ENCODE measurements at places on chromosomes 3 and 15.

- DNase-seq, result no peak
Measured at GRCh38 chr3:126927846-126928245, 55.1 kb upstream of the PLXNA1 start.

DNA sequence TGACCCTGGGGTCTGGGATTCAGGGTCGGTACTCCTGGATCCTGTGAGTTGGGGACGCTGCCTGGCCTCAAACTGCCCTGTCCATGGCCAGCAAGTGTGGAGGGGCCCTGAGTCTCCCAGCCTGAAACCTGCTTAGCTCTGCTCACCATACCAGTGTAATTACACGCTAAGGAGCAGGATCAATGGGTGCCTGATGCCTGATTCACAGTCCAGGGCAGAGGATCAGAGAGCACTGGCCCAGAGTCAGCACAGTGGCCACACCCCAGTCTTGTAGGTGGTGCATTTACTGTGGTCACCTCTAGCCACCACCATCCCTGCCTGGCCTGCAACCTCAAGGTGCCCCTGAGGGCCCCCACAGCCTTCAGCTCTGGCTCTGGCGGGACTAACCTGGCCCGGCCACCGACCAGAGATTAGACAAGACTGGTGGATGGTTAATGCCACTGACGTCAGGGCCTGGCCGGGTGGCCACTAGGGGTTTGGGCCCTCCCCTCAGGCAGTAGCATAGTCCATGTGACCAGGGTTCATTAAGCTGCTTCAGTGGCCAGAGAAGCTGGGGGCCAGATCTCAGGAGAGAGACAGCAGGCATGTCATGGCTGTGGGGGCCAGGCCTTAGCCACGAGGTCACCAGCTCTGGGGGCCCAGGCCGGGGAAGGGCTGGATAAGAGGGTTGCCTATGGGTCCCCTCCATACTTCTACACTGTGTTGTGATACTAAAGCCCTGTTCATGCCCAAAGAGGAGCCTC is 3.3 kb upstream of the SLC38A3 start:
- no peak for DNase-seq

- peak; percentile 81 for DNase-seq
Measured at GRCh38 chr15:90063770-90064247, 38.5 kb downstream of the IDH2 start.

DNA sequence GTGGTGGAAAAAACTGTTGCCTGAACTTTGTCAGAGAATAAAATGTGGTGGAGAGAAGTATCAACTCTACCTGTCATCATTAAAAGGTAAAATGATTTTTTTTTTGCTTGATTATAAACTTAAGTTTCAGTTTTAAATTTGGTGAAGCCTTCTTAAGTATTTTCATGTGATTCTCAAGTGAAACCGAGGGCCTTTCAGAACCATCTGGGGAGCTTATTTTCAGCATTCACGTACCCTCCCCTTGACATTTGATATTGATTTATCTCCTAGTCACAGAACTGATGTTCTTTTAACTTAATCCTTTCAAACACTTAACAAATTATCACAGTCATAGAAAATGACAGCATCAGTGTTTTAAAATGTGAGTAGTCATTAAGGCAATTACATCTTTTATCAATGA is 38.5 kb downstream of the HPS3 start:
- DNase-seq, result no peak

DNA sequence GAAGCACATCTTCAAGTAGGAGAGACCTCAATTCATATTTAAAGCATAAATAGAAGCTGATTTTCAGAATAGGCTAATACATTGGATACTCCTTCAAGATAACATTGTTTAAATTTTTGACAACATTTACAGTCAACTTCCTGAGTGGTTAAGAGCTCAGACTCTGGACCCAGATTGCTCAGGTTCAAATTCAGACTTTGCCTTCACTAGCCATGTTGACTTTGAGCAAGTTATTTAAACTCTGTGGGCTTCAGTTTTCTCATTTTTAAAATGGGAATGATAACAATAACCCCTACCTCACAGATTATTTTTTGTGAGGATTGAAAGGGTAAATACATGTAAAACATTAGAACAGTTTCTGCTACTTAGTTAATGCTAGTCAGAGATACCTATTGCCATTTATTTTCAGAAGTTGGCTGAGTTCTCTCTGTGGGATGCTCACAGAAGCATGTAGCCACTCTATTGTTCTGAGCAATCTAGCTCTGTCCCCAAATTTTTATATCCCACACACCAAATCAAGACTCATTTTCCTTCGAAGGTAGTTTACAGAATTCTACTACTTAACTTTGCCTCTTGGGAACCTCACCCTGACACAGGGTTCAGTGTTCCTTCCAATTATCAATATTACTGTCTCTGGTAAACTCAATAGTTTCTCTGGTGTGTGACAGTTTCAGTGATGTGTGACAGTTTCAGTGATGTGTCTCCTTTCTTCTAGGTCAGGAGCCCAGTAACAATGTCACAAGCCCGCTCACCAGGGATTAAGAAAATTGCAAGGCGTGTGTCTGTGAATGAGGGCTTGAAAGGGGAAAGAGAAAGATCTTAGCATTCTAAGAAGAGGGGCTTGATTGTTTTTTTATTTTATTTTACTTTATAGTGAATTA is 79.4 kb upstream of the OSTN start:
- DNase-seq, result no peak

- no peak for DNase-seq
Measured at GRCh38 chr3:24529210-24529609, 34.6 kb upstream of the THRB start.

- no peak for DNase-seq
Measured at GRCh38 chr3:174270841-174271240, 588.3 kb upstream of the NAALADL2 start.

GRCh38 chr3:55876560-55876959 is 389.5 kb upstream of the WNT5A start:
- DNase-seq, result no peak

Data from Ammon's horn (tissue), 1 donor.